ENCODE measurements at places on chromosomes 6 and 20.

GRCh38 chr6:111824608-111825337 is 48.5 kb downstream of the FYN start:
- DNase-seq, result no peak

DNA sequence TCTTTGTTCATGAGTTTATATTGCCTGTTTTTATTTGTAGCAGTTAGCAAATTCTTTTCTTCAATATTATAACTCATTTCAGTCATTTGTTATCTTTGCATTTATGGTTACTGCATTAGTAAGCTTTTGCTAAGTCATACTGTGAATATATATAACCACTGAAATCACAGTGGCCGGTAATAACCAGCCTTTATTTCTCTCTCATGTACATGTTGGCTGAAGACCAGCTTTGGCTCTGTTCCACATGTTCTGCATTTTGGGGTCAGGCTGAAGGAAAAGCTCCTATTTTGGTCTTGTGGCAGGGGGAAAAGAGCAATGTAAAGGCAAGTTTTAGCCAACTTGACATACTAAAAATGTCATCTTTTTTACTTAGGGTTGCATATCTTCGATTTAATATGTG is 276.3 kb downstream of the BCKDHB start:
- no peak for DNase-seq

GRCh38 chr6:169230322-169230665 is 23.4 kb downstream of the THBS2 start:
- DNase-seq, result no peak

DNA sequence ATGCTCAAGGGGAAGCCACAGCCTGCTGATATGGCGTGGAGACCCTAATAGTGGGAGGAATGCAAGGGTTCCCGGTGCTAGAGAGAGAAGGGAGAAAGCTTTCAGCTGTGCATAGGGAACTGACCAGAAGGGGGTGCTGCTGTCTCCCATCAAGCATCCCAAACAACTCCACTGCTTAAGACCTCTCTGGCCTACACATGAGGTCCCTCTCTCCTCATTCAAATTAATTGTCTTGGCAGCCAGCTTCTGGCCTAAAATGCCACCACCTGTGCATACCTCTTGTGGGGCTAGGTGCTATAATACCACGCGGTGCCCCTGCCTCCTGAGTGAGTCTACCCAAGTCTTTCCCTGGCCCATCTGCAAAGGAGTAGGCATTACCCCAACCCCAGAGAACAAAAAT is 14.5 kb downstream of the ADISSP start:
- peak; percentile 42 for DNase-seq

DNA sequence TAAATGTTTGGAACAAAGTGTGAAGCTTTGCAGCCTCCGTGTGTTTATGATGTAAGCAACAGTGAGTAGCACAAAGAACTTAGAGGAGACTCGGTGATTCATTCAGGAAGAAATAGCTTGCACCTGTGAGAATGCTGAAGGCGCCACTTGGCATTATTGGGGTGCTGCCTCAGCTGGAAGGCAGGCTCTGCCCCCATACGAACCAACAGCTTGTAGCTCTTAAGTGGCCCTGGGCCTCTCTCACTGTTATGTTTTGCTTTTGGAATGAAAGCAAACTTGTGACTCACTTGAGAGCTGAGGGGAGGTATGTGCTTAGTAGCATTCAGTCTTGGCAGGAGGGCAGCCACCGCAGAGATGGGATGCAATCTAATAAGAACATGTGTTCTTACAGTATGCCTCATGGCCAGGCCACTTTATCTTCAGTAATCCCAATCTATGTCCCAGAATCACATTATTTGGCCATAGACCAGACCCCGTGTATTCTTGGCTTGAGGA is 310.7 kb downstream of the EYA4 start:
- DNase-seq, result no peak

DNA sequence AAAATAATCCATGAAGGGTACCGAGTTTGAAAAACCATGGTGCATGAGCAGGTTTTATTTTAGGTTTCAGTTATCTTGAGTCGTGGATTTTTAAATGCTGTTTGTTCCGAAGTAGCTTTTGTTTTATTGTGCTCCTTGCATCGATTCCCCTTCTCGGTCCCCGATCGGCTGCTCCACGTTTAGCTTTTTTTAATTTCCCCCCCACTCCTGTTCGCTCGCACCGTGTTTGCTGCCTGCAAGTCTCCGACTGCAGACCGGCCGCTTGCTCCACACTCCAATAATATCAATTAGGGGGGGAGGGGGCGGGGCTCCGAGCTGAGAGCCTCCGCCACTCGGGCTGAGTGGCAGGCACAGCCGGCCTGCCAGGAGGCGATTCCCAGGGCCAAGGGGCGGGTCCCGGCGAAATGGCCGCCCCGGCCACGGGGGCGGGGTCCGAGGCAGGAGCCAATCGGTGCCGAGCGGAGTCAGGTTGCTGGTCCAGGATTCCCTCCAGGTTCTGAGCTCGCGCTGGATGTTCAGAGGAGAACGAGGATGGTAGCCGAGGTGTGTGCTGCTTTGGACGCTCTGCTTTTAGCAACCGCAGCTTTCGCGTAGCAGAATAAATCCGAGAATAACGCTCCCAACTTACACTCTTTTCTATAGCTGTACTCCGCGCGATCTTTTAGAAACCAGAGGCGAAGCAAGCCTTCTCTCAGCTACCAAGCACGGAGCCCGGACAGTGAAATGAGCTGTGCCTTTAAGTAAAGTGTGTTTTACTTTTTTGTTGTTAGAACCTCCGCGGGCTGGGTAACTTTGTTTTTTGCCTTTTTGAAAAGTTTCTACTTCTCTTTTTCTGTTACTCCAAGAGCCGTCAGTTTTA is at the start of gene EPHA7:
Gene EPHA7 (minus strand): TSS at position 256 of the 859 bp plus-strand sequence. CDS start 218 bp downstream, at position 38.
- DNase-seq, result no peak

DNA sequence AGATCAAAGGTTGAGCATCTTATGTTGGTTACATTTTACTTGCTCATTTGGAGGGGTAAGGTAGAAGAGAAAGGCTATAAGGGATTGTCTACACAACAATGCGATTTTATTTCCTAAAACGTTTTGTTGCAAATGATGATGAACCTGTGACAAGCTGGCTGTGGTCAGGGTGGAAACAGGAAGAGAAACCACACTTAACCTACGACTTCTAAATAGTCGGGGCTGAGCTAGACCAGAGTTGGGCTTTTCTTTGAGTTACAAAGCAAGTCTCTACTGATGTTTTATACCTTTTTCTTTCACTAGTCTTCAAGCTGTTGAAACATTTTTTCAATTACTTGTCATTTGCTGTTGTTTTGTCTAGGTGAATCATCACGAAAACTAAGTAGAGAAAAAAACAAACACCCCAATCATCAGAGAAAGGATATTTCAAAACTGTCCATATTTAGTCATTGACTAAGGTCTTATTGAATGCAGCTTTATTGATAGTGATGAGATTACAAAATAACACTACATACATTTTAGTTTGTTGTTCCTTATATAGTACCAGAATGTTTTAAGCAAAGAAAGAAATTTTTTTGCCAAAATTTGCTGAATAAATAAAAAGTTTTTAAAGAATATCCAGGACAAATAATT is 18.0 kb downstream of the KLHL31 start:
- DNase-seq, result peak; percentile 3

GRCh38 chr20:9942736-9943135 is 92.1 kb upstream of the ANKEF1 start:
- DNase-seq, result no peak

- no peak for DNase-seq
These were observed 2.5 kb downstream of the C20orf202 start for GRCh38 chr20:1205802-1206201.
